ENCODE measurements at places on chromosomes 11 and 22.
A peak's percentile ranks its signal among the peaks of the same experiment; 100 is the strongest.

DNA sequence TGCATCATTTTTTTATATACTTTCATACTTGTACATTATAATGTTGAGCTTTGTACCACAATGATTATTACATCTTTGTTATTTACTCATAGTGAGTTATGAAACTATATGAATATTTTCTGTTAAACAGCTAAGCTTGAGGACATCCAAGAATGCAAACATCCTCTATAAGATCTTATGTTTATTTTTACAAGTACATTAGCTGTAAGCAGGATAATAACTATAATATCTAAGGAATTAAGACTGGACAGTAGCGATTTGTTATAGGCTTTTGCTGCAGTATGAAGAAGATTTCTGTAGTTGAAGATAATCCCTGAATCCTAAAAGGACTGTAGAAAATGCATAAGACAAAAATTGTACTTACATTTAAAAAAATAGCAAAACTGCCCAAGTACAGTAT is 176.0 kb downstream of the METTL15 start:
- DNase-seq, result peak; percentile 19

GRCh38 chr11:87572881-87573280 is 535.1 kb downstream of the TMEM135 start:
- DNase-seq, result no peak

DNA sequence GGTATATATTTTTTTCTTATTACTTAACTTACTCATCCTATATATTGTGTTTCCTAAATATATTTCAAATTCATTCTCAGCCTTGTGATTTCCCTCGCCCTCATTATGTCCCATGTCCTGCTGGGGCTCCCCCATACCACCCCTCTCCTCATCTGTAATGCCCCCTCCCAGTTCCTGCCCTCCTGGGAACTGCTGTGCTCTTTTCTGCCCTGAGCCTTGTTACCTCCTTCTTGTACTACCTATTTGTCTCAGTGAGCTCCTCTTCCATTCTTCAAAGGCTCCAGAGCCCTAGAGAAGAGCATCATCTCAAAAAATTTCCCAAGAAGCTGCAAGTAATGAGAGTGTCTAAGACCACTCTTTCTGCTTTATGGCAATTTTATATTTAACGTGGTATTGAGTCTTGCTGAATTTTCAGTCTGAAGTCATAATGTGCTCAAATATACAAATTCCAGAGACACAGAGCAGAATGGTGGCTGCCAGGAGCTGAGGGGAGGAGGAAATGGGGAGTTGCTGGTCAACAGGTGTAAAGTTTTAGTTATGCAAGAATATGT is 66.5 kb upstream of the TOP3B start:
- no peak for DNase-seq

GRCh38 chr11:47863898-47864430 is 15.8 kb upstream of the NUP160 start:
- no peak for DNase-seq

- no peak for DNase-seq
Observed at GRCh38 chr22:48821727-48822126, 1005.9 kb downstream of the BRD1 start.

DNA sequence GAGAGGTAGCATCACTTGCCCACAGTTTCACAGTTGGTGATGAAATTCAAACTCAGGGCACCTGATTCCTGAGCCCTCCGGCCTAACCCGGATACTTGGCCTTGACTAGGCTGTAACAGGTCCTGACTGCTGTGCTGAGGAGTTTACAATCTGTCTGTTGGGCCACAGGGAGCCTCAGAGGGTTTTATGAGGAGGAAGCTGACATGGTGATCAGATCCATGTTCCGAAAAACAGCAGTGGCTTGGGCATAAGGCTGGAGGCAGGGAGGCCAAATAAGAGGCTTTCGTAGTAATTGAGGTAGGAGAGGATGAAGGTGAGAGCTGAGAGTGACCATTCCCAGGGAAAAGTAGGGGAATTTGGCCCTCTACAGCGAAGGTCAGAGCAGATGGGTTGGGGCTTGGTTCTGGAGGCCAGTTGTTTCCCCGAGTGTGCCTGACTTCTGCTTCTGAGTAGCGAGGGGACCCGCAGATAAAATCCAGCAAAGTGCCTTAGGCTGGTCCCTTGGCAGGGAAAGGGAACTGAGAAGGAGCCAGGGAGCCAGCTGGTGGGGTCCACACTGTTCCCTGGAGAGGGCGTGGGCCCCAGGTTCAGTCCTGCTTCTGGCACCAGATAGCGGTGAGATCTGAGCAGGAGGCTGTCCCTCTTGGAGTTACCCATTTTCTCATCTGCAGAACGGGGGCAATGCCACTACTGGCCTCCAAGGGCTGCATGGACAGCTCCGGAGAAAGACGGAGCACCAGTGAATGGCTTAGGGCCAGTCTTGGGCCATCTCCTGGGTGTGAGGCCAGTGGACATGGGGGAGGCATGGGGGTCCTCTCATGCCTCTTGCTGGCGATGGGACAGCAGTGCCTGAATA is 6.5 kb downstream of the PRDM11 start:
- DNase-seq, result no peak

DNA sequence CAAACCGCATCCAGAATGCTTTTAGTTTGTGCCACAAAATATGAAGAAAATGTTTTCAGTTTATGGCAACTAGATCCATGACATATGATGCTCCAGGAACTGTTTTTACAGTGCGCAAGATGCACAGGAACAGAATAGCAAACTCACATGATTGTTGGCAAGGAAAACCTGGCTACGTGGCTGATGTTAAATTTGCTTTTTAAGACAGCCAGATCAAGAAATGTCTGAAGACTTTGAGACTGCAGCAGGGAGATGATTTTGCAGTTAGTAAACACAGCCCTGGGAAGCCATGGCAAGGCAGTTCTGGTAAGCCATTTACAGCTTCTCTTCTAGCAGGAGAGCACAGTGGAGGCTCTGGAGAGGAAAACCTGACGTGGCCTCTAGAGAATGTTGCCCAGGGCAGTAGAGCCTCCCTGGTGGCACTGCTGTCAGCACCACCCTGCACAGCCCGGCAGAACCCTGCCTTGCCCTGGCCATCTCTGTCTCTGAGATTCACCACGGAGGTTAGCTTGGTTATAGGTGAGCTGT is 69.8 kb upstream of the TNRC6B start:
- DNase-seq, result no peak

GRCh38 chr22:33958741-33959140 is 38.5 kb upstream of the LARGE1 start:
- DNase-seq, result no peak

All from AG04449 (cell line).